NCI-H748 treated with DMSO at 0.1 percent for 48 hours (cell line): ENCODE measurements at places on chromosomes 5 and 9.

DNA sequence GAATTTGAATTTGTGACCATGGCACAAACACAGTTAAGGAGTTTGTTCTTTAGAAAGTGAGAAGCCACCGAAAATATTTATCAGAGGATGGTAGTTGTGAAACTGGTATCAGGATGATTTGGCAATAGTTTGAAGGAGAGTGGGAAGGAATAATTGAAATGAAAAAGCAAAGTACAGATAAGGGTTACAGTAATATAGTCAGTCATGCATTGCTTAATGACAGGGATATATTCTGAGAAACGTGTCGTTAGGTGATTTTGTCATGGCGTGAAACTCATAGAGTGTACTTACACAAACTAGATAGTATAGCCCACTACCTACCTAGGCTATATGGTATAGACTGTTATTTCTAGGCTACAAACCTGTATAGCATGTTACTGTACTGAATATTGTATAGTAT, 84.2 kb downstream of the GPBP1 start:
- no peak for DNase-seq

- DNase-seq = no peak
Measured at GRCh38 chr9:71986900-71987299, 73.5 kb downstream of the C9orf57 start.

DNA sequence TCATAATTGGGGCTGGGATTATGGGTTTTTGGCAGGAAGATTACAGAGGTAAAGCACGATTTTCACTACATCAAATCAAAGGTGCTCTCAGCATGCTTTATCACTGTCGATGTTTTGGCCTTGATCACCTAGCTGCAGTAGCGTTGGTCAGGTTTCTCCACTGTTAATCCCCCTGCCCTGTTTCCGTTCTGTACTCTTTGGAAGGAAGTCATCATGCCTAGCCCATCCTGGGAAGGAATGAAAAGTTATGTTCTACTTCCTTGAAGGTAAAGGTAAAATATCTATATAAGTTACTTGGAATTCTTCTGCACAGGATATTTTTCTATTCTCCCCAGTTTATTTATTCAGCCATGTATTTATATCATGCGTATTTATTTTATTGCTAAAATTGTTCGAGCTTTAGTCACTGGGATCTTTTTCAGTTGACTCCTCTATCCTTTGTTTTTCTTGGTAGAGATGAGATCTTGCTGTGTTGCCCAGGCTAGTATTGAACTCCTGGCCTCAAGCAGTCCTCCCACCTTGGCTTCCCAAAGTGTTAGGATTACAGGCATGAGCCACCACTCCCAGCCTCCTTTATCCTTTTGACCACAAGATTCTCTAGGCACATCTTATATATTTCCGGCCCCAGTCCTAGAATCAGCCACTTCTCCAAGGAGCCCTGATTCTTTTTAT, 25.3 kb downstream of the FAF2 start:
- DNase-seq = no peak

DNA sequence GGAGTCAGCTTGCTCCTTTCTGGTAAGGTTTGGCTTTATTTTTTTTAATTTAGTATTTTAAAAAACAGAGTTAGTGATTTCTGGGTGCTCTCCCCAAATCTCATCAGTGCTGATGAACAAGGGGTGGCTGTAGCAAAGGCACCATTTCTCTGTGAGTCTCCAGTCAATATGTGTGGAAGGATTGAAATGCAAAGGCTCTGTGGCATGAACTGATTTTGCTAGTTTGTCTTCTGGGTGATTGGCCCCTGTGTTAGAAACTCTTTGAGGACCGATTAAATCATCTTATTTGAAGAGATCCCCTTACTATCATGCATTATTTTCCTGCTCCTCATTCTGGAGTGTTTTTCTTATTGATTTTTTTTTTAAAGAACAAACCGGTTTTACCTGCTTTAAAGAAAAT, 596 bp downstream of the TEK start:
- DNase-seq = no peak

DNA sequence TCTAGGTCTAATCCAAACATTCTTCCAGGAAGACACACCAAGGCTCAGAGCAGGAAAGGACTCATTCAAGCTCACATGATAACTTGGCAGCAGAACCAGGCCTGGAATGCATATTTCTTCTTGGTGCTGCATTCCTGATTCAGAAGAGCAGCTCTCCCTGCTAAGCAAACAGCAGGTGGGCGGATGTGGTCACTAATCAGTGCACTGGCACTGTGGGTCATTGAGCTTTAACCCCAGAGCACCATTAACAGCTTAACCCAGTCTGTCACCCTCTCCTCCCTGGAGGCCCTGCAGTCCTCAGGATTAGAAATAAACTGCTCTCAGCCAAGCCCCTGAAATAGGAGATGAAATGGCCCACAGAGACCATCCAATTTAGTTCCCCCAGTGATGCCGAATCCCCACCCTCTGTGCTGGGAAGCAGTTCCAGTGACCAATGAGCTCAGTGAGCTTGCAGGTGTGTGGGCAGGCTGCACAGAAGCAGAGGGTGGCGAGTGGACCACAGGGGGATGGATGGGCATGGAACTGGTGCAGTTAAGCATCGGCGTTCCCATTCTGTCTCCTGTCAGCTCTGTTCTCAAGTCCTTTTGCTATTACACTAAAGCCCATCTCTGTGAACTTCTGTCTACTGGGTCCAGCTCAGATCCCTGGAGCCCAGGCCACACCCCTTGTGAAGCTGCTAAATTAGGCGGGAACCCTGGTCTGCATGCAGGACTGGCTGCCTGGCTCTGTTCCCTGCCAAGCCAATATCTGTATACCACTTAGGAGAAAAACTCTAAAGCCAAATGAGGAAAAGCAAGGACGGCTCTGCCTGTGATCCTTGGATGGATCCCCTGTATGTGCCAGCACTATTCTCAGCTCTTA, 16.6 kb upstream of the MEGF9 start:
- DNase-seq = no peak

GRCh38 chr5:76701298-76701697, 14.6 kb upstream of the F2R start:
- DNase-seq = no peak

- DNase-seq = no peak
Measured at GRCh38 chr9:135591506-135592330, 30.2 kb downstream of the PAEP start.

DNA sequence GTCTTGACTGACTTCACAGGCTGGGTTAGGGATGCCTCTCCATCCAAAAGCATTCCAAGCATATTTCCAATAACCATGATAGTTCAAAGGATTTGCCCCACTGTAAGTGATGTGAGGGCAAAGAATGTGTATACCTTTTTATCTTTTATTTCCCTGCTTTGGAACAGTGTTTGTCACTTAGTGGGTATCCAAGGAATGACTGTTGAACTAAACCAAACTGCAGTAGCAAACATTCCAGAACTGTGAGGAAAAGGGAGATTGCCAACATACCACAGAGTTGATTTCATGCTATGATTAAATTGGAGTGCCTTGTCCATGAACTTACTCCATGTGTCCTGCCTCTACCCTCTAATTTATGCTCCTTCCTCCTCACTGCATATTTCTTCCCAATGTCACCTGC, 400.0 kb downstream of the KIAA0825 start:
- no peak for DNase-seq

DNA sequence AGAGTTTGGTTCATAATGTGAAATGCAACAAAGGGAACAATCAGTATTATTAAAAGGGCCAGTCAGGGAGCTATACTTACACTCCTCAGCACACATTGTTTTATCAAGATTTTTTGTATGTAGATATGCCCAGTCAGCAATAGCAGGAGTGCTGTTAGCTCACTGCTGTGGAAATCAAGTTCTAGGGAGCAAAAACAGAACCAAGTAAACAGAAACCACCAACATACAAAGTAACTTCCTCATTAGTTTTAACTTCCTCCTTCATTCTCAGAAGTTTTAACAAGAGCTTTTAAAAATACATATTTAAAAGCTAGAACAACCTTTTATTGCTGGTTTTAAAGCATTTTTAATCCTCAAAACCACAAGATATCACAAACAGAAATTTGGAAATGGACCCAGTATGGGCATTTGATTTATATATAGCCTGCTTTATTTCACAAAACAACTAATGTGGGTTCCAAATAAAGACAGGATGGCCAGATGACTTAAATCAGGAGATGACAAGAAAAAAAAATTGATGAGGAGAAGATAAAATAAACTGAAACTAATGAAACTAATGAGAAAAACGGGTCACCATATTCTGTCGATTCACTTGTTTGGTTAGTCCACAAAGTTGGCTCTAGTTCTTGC, 178.5 kb downstream of the ADAMTS12 start:
- DNase-seq = no peak

GRCh38 chr5:62115014-62115413, 191.0 kb upstream of the KIF2A start:
- no peak for DNase-seq

GRCh38 chr9:31573561-31573960, 810.9 kb upstream of the ACO1 start:
- DNase-seq = no peak

DNA sequence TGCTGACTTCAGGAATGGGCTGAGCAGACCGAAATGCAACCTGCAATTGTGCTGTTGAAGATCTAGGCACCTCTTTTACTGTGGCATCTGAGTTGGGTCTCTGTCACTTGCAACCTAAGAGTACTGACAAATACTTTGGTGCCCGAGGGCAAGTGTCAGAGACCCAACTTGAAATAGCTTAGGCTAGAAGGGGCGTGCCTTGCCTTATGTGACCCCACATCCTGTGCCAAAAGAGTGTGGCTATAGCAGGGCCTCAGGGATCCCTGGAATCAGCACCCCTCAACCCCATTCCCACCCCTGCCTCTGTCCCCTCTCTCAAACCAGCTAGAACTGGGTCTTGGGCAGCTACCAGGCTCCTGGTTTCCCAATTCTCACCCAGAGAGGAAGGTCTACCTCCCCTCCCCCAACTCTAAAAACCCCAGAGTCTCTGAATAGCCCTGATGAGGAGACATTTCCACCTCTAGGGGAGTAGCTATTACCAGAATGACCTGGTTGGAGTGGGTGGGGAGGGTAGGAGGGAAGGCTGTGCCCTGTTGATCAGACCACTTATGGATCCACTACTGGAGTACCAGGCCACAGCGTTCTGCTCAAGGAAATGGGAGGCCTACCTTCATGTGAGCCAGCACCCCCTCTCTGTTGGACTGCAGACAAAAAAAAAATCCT, 17.5 kb downstream of the RAI14 start:
- no peak for DNase-seq

- no peak for DNase-seq
Measured at GRCh38 chr5:111121926-111122325, 29.8 kb downstream of the WDR36 start.

DNA sequence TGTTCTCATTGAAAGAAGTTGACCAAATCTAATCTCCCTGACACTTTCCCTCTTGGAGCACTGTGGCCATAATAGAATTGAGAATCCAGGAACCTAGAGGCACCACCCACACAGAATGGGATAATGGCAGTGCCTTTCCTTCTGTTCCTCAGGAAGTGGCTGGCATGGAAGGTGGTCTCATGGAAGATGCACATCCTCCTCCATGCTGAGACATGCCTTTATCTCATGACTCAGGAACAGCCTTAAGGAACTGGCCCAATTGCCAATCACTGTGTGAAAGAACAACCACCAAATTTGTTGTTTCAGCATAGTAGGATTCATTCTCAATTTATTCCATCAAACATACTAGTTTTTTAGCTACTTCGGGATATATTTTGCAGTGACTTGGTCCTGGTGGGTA, 137.5 kb upstream of the RASGRF2 start:
- DNase-seq = no peak
